ENCODE measurements at places on chromosomes 1 and 21.
A peak's percentile ranks its signal among the peaks of the same experiment; 100 is the strongest.

- no peak for DNase-seq
Observed at GRCh38 chr1:245858722-245859492, 648.2 kb downstream of the SMYD3 start.

GRCh38 chr1:172342584-172343239 is 77.8 kb upstream of the C1orf105 start:
- DNase-seq: no peak

- no peak for DNase-seq
Observed at GRCh38 chr21:22763442-22763841, 1765.2 kb downstream of the NCAM2 start.

- DNase-seq: no peak
Observed at GRCh38 chr1:223500560-223501425, 107.6 kb downstream of the CCDC185 start.

GRCh38 chr1:221494670-221495069 is 247.2 kb downstream of the DUSP10 start:
- DNase-seq: no peak

- no peak for DNase-seq
Observed at GRCh38 chr1:48558366-48558765, 86.4 kb upstream of the SPATA6 start.

DNA sequence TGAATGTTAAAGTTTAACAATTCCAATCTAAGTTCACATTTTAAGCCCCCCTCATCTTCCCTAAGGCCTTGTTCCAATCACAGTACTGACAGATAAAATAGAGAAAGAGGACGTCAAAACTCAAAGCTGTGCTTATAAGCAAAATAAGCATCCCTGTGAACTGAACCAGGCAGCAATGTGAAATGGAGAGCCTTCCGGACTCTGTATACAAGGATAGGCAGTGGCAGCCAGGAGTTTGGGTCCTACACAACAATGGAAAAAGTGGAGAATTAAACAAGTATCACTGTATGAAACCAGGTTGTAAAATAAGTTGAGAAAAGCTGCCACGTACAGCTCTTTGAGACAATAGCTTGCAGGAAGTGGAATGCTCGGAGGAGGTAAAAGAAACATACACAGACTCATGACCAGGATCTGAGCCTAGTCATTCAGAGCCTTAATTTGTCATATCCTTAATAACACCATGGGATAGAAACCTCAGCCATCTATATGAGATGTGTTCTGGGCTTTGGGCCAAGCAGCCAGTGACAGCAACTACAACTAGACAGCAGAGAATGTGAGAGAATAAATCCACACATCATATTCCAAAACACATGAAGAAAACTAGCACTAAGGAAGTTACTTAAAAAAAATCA is 55.2 kb upstream of the PALMD start:
- DNase-seq: no peak

DNA sequence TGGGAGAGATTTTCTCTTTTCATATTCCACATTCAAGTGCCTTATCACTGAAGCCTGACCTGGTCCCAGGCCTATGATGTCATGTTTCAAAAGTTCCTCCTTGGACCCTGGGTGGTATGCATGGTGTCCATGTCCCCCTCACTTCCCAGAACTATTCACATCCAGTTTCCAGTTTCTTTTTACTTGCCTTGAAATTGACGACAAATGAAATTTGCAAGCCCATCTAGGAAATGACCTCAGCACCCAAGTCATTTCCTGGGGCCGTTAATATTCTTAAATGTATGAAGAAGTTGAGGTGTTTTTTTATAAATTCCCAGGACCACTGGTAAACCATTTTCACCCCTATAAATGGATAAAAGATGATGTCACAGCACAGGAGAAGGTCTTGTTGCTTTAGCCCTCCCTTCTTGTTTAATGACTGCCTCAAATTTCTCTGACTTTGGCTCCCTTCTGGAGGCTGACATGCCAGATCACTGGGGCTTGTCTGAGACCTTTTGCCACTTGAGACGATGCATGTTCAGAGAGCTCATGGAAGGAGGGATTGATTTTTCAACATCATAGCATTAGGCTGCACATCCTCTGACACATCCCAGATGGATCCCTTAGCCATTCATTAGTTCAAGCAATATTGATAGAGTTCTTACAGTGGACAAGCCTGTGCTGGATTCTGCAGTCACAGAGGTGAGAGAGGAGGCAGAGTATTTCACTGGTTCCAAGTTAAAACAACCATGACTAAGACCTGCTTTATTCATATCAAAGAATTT is 221.3 kb downstream of the PLPP3 start:
- no peak for DNase-seq

DNA sequence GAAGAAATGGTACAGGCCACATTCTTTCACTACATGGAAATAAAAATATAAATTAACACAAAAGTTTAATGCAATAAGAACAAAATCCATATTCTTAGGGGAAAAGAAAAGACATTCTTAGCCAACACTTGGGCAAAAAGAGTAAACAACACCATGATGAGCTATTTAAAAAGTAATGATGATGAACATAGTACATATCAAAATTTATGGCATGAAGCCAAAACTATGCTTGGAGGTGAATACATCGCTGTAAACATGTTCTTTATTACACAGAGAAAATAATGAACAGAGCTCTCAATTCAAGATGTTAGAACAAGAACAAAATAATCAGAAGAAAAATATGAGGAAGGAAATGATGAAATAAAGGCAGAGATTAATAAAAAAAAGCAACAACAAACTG is 158.2 kb downstream of the ZSCAN20 start:
- no peak for DNase-seq

- DNase-seq: peak; percentile 7
Observed at GRCh38 chr1:39272798-39273469, 68.4 kb downstream of the MACF1 start.

- no peak for DNase-seq
Observed at GRCh38 chr1:68149110-68149798, 83.1 kb downstream of the WLS start.

DNA sequence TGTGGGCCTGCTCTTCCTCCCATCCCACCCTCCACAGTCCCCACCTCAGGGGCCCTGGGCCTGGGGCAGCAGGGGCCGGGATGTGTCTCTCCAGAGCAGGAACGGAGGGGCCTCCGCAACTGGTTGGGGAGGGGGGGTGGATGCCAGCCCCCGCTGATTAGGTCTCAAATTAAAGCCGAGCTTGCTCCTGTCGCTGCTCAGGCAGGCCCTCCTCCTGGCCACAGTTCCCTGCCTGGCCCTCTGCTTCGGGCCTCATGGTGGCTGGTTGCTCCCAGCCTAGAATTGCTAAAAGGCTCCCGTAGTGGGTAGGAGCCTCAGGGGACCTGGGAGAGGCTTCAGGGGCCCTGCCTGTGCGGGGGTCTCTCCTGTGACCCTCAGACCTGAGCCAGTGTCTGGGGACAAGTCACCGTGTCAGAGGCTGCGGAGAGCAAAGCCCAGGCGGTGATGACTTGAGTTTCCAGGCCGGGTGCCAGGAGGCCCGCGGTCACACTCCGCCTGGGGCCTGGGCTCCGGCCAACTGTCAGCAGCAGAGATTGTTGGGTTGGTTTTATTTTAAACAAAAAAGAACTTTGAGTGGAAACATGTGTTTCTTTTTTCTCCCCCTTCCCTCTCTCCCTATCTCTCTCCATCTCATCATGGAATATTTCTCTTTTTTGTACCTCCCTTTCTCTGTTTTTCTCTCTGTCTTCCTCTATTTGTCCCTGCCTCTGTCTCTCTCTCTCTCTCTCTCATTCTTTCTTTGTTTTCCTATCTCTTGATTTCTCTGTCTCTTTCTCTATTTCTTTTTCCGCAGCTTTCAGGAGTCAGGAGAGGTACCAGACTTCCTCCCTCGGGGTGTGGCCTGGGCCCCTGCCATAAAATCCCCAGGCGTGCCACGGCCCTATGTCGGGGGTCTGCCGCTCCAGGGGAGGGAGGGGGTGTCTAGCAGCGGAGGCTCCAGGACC is 20.0 kb upstream of the EPHA2 start:
- no peak for DNase-seq

DNA sequence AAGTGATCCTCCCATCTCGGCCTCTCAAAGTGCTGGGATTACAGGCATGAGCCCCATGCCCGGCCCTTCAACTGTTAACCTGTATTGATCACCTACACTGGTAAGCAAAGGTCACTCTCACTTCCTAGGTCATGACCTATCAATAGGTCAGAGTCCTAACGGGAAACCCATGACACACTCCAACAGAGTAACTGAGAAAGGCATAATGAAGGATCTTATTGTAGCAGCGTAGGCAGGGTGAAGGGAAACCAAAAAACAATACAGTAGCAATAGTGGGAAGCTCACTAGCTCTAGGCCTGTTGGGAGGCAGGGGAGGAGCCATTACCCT is 19.5 kb upstream of the IFNAR1 start:
- no peak for DNase-seq

DNA sequence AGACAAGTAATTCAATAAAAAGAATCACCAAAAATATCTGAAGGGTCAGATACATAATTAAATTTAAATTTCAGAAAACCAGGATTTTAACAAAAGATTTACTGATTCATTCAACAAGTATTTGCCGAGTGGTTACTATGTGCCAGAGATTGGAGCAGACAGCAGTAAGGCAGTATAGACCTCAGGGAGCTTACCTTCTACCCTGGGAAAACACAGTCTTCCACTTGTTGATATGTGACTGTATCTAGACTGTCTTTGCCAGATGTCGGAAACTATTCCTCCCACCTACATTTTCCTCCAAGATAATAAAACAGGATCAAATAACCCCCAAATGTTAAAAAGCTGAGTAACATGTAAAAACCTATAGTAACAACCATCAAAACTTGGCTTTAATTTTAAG is 6.2 kb downstream of the HNRNPR start:
- no peak for DNase-seq

DNA sequence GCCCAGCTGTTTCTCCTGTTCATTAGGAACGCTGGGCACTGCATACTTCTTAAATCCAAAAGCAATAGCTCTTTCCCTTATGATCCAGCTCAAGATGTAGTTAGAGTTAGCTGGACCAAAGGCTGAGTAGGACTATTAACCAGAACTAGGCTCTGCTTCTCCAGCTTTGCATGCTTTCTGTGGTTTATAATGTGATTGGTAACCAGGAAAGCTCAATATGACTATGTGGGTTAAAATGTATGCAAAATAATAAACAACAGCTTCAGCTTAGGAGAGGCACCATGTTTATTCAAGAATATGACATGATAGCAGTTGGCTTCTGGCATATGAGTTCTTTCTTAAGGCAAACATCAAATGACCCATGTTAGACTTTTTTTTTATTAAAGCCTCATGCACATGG is 73.8 kb downstream of the LYPLAL1 start:
- DNase-seq: no peak

- no peak for DNase-seq
Observed at GRCh38 chr21:43287795-43288755, 119.3 kb downstream of the CRYAA start.

GRCh38 chr21:28640326-28640725 is 352.4 kb downstream of the LTN1 start:
- no peak for DNase-seq

- no peak for DNase-seq
Observed at GRCh38 chr1:1420654-1421141, 378 bp downstream of the ANKRD65 start.

GRCh38 chr21:39775816-39776215 is 30.8 kb downstream of the IGSF5 start:
- no peak for DNase-seq

DNA sequence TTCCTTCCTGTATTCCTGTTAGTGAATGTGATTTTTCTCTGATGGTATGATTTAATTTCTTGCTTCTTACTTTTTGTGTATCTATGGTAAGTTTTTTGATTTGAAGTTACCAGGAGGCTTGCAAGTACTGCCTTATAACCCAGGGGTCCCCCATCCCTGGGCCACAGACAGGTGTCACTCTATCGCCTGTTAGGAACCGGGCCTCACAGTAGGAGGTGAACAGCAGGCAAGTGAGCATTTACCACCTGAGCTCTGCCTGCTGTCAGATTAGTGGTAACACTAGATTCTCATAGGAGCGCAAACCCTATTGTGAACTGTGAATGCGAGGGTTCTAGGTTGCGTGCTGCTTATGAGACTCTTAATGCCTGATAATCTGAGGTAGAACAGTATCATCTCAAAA is 143.3 kb downstream of the RPS6KC1 start:
- DNase-seq: no peak

DNA sequence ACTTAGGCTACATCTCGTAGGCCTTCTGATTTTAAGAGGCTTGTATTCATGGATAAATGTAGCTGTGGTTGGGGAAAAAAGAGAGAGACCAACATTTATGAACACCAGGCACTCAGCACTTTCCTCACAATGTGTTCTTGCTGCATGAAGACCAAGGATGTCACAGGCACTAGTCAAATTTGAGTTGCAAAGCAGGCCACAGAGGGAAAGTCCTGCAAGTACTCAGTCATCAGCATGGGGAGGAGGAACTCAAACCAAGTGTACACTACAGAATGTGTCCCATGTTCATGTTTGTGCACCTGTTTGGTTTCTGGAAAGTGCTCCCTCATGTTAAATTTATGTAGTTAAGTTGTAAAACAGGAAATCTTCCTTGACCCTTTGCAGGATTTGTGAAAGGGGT is 8.7 kb upstream of the MAP3K7CL start:
- no peak for DNase-seq

GRCh38 chr1:18776777-18777176 is 82.7 kb downstream of the TAS1R2 start:
- no peak for DNase-seq

DNA sequence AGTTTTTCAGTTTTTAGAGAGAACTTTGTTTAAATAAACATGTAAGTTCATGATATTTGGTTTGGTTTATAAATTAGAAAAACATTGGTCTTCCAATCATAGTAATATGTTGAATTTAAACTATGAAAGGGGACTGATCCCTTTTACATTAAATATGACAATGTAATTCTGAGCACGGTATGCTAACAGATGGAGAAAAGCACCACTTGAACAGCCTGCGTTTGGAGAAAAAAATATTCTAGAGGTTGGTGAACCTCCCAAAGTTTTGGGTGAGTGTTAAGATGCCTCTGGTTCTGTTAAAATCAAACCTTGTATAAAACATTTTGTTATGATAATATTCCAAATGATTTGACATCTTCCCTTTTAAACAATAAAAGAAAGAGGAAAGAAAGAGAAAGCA is 123.9 kb downstream of the SDCCAG8 start:
- DNase-seq: no peak

DNA sequence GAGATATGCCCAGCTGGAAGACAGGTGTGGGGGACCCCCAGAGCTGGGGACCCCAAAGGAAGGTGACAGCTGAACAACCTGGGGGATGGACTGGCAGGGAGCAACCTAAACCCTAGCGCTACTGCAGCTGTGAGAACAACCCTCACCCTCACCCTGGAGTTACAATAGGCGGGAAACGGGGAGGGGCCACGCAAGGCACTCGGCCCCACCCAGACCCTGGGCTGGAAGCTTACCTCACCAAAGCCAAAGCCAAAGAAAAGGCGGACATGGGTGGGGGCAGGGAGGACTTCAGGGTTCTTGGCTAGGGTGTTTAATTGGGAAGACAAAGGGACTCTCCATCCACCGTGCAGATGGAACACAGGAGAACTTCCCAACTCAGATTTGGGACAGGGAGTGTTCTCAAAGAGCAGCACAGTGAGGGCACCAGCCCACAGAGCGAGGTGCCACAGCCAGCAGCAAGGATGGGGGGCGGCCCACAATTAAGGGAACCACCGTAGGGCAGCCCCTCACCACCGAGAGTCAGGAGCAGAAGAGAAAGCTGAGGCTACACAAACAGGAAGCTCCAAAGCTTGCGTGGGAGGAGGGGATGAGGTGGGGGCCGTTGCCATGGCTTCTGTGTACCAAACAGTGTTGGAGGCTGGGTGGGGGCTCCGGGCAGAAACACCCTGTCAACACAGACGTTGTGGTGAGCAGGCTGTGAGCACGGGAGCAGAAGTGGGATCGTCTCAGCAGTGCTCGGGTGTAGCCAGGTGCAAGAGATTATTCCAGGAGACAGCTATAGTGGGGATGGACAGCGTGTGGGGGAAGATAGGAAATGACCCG is 1.9 kb downstream of the TAGLN2 start:
- peak; percentile 24 for DNase-seq
